ENCODE measurements at places on chromosomes 1 and 21.
A peak's percentile ranks its signal among the peaks of the same experiment; 100 is the strongest.

DNA sequence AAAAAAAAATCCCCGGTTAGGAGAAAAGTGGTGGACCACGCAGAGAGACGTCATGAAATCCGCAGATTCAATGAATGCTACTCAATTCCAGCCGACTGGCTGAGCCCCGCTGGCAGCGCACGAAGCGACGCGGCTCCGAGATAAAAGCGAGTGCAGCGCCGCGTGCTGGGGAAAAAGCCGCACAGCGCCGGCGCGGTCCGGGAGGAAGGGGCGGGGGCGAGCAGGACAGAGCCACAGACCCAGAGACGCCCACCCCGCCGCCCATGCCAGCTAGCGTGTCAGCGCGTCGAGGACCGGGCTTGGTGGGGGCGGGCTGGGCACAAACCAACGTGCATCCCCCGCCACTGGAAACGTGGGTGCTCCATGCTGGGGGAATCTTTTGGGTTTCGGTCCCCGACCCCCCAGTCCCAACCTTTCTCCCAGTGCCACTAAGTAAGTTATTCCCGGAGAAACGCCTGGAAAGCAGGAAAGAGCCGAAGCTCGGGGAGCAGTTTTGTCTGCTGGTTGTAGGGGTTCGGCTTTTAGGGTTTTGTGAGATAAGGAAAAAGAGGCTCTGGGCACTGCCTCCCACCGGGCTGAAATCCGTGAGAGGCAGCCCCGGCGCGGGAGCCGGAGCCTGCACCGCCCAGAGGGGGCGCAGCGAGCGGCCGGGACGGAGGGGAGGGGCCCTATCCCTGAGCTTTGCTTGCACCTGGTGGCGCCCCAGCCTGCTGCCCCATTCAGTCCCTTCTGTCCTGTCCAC lies at the start of gene KCNJ6:
Gene KCNJ6, minus strand, starts transcription at position 148 of the 742 bp plus-strand sequence. CDS start 75,775 bp downstream, outside the sequence.
- DNase-seq, result no peak

- DNase-seq, result no peak
Observed at GRCh38 chr1:235933017-235933765, 66.5 kb upstream of the LYST start.

GRCh38 chr1:86429835-86430234 lies 5.9 kb downstream of the CLCA2 start:
- no peak for DNase-seq

- no peak for DNase-seq
Observed at GRCh38 chr1:241181471-241181870, 175.5 kb downstream of the RGS7 start.

DNA sequence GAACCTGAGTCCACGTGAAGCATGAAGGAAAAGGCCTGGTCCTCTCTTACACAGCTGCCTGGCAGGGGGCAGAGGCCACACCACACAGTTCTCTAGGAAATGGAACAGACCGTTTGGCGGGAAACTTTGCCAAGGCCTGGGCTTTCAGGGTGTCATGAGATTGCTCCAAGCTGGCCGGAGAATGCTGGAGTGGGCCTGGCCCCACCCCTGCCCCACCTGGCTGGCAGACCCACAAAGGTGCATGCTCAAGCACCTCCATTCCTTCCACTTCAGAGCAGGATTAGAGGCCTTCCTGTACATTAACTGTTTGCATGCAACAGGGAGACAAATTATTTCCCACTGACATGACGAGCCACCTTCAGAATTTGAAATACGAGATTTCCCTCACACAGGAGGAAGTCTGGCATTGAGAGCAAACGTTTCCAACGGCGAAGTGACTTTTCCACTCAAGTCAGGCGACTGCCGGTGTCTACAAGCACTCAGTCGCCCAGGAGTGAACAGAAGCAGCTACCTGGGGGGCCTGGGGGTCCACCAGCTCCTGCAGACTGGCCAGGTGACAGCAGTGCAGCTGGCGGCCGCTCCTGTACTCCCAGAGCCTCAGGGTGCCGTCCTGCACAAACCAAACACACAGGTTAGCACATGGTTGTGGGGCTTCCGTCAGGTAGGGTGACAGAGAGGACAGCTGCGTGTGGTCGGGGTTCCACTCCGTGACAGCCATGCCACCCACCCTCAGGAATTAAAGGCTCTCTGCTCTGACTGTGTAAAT lies 24.0 kb downstream of the WDR4 start:
- no peak for DNase-seq

- DNase-seq, result no peak
Observed at GRCh38 chr1:43359696-43360095, 915 bp downstream of the CDC20 start.

GRCh38 chr1:206573319-206573718 lies 38.9 kb downstream of the EIF2D start:
- no peak for DNase-seq

- no peak for DNase-seq
Observed at GRCh38 chr1:179021873-179022272, 3.8 kb upstream of the FAM20B start.

GRCh38 chr21:29701676-29702075 lies 238.1 kb downstream of the GRIK1 start:
- DNase-seq, result no peak

DNA sequence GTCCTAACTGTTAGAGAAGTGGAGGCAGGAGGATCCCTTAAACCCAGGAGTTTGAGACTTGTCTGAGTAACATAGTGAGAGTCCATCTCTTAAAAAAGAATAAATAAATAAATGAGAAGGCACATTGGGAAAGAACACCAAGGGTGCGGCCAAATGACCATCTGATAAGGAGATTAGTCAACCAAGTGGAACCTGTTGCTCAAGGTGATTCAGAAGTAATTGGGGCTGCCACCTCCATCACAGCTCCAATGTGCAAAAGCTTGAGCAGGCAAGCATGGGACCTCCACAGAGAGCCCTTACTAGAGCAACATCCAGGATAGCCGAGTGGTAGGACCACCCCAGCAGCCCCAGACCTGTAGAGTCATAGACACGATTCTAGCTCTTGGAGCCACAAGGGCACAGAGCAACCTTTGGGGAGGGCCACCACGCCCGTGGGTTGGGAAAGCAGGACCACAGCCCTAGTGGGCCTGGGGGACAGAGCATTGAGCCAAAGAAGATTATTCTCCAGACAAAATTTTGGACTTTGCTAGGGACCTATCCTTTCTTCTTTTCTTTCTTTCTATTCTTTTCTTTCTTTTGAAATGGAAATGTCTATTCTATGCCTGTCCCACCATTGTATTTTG lies 40.9 kb downstream of the KCNK1 start:
- no peak for DNase-seq

- no peak for DNase-seq
Observed at GRCh38 chr21:33042812-33043211, 17.1 kb downstream of the OLIG2 start.

DNA sequence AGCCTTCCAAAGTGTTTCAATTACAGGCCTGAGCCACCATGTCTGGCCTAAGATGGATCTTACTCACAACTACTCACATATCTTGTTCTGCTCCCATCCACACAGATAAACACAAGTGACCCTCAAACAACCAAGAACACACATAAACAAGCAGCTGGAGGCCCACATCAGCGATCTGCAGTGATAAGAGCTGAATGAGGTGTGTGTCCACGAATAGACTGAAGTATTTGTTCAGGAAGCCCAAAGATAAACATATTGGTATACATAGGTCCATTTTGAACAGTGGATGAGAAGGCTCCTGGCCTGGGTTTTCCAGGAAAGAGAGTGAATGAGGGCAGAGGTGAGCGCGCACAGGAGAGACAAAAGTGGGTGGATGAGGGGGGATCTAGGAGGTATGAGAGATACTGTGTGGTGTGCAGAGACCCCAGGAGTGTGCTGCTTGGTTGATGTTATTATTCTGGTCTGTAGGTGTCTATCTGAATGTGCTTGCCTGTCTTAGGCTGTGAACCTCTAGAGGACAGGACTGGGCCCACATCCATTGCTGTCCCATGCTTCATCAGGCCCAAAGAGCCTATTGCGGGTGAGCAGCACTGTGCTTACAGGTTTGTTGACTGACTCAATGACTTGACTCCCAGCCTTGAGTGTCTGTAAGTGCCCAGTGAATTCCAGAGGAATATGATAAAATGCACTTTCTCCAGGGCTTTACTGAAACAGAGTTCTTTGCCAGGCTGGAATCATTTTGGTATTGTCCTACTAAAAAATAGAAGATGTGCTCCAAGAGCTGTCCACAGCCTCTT lies 79.9 kb upstream of the ATP1A1 start:
- DNase-seq, result no peak

GRCh38 chr1:248838357-248839167 lies 538 bp downstream of the ZNF672 start:
- peak; percentile 98 for DNase-seq

GRCh38 chr1:154869351-154870114 lies 548 bp downstream of the KCNN3 start:
- peak; percentile 78 for DNase-seq

DNA sequence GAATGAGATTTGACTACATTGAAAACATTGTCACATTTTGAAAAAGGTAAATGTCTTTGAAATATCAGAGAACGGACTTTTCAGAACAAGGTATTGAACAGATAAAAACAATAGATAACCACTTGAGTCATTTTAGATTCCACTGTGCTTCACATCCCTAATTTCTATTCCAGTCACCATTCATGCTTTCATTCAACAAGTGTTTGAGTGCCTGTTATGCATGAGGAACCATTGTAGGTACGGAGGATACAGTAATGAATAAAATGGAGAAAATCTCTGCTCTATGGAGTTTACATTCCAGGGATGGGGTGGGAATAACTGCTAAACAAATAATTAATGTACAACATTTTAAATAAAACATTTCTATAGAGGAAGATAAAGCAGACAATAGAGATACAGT lies 26.3 kb downstream of the ZMYM4 start:
- DNase-seq, result no peak

DNA sequence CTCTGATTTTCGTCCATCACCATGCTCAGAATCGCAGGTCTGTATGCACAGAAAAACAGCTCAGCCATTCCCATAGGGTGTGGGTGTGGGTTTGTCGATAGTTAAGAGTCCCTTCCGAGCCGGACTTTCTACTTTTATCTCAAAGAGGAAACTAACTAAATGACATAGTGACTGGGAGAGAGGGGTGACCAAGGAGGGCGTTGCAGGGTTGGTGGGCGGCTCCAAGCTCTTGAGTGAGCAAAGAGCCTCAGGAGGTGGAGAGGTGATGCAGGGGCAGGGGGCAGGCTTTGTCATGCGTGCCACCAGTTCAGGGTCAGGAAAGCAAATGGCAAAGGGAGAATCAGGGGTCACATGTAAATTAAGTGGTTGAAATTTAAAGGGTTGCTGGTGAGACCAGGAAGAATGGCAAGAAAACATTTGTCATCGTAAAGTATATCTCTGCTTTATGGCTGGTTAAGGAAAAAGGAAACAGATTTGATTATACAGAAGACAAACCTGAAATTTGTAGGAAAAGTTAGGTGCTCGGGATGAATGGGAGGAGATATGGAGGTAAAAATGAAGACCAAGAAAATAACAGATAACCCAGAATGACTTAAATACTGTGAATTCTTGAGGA lies 249.0 kb downstream of the SETD4 start:
- no peak for DNase-seq

GRCh38 chr1:206890125-206891060 lies 6.8 kb upstream of the IL24 start:
- no peak for DNase-seq

GRCh38 chr1:178565586-178565985 lies 52.7 kb downstream of the TEX35 start:
- DNase-seq, result no peak

DNA sequence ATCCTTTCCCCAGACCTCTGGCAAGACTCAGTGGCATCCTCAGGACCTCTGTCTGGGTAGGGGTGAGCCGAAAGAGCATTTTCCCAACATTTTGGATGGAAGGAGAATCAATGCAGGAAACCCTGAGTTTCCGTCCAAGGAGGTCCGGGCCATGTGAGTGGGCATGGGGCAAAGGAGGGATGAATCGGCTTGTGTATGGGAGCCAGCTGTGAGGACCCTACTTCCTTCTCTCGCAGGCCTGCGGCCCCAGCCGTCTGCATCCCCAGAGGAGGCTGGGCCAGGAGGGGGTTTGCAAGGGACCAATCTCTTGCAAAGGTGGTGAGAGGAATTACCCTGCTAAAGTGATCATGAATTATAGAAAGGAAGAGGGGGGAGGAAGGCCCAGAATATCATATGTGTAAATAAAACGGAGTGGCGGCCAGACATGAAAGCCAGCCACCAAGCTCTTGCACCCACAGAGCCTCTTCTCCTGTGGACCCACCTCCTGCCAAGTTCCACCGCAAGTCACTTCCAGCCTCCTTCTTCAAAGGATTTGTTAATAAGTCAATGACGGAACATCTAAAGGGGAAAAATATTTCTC lies 48.2 kb upstream of the POU3F1 start:
- peak; percentile 47 for DNase-seq

DNA sequence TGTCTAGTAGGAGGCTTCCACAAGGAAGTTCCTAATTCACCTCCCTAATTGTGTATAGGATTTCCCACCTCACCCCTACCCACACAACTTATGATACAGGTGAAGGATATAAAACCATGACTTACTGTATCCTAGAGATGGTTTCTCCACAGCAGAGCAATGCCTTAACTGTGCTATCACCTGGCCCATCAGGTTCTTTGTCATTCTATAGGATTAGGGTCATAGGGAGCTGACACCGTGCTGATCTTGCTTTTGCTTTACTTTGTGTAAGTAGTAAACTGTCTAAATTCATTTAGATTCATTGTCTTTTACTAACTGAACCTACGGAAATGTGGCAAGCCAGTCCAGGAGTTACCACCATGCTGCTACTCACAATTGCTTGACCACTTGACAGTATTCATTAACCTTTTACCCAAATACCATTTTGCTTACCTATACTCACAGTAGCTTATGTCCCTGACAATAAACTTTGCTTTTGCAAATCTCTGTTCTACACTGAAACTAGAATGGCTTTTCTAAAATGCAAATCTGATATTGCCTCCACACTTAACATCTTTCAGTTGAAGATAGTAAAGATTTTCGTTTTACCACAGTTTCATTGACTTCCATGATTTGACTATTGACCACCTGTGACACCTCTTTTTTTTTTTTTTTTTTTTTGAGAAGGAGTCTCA lies 147.6 kb downstream of the IFI44 start:
- no peak for DNase-seq

DNA sequence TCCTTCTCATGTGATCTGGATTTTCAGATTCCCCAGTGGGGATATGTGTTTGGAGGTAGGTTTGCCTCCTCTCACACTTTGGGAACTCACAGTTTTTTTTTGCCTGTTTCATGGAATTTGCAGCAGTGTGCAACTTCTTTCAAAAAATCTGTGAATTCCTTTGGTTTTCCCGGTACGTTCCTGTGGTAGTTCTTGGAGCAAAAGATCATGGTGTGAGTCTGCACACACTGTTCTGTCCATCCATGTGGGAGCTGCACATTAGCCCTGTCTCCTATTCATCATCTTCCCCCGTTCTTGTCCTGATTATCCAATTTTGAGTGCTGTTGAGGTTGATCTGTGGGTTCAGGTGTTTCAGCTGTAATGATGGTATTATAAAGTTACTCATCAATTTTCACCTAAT lies 30.3 kb upstream of the TACSTD2 start:
- no peak for DNase-seq

GRCh38 chr1:14551386-14551785 lies 47.1 kb upstream of the KAZN start:
- DNase-seq, result no peak

GRCh38 chr1:68112835-68113243 lies 62.4 kb upstream of the DIRAS3 start:
- DNase-seq, result no peak

DNA sequence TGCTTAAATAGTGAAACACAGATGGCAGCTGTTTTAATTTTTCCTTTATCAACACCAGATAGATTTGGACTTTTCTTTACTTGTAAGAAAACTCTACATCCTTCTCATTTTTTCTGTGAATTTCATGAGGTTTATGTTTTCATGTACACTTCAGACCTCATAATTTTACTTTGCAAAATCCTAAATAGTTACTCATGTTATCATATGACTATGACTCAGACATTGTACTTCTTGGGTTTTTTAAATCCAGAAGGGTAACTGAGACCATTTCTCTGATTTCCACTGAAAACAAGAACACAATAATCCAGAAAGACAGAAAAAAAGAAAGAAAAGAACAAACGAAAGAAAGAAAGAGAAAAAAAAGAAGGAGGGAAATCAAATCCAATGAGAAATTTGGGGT lies 1021.6 kb downstream of the NCAM2 start:
- DNase-seq, result no peak
